Dorsolateral prefrontal cortex (tissue), 122 donors: ENCODE measurements at places on chromosomes 12 and 14.

- no peak for DNase-seq
Observed at GRCh38 chr14:65297744-65298143, 114.8 kb upstream of the FUT8 start.

DNA sequence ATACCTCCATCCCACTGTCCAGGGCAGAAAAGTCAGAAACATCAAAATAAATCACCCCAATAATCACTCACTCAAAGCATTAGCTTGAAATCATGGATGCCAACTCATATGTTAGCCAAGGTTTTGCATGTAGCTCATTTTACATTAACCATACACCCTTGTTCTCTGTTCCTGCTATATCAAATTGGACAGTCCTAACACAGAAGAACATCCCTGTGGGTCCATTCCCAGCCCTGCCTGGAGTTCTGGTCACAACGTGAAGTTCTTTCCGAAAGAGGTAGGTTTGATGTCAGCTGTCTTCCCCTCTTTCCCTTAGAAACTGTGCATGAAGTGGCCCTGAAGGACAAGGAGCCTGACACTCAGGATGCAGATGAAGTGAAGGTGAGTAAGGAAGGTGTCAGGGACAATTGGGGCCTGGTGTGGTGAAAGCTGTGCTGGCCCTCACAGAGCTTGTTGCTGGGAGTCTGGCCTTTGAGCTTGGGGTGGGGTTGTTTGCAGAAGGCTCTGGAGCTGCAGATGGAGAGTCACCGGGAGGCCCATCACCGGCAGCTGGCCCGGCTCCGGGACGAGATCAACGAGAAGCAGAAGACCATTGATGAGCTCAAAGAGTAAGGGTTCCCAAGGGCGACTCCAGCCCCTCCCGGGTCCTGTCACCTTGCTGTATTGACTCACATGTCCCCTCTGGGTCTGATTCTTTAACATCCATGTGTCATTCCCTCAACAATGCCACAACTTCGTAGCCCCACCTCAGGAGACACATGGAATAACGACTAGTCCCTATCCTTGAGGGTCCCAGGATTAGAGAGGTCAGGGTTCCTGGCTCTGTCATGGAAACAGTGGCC lies 15.0 kb upstream of the PIP4K2C start:
- no peak for DNase-seq

DNA sequence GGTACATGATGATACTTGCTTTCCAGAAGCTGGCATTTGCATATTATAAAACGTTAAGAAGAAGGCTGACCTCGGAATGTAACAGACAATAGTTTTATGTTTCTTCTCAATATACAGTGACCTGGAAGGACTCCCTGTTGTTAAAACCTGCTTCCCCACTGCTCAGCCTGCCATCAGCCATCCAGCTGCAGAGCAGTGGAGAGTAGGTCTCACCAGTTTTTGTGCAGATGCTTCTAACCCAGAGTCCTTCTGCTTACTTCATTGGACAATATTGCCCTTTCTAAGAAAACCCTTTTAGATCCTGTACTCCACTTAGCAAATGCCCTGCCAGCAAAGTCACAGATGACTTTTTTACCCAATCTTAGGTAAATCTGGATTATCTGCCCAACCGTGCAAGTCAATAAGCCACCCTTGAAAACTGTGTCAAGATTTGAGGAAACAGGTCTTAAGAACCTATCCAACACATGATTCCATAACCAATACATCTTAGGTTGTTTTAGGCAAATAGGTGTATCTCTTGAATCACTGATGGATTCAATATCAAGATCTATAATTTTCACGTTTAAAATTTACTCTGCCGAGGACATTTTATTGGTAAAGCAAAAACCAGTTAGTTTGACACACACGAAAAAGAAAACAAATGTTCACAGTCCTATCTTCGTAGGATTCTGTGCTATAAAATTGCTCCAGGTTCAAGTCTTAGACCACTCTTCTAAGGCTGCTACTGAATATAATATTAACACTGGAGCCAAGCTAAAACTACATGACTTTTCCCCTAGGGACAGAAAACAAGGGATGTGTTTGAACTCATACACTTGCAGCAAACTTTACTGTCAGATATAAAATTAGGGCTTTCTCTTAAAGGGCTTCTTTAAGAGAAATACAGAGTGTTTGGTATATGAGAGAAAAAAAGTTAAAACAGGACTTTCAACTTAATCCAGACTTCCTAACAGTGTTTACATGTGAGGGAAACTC lies 5.7 kb downstream of the PHLDA1 start:
- no peak for DNase-seq

- no peak for DNase-seq
Observed at GRCh38 chr12:45887544-45887943, 102.8 kb downstream of the SCAF11 start.

DNA sequence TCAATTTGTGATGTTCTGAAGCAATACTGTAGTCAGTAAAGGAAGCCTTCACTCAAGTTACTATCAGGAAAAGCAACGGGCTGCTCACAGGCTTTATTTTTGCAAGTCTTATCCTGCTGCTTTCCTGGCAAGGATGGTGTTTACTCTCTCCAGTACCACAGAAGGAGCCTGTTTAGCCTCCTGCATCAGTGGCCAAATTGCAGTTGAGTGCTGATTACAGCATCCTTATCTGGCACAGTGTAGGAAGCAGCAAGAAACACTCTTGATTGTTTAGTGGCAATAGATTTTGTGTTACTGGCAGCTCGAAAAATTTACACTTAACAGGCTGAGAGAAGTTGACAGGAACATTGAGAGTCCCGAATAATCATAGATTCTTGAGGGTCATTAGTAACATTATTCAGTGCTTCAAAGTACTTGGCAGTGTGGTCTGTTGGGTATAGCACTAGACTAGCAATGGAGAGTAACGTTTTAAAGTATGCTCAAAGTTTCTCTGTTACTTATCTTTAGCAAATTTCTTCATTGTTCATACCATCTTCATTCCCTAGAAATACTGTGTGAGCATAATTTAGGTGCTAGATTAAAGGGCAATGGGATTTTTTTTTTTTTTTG lies 11.7 kb downstream of the TULP3 start:
- DNase-seq, result peak; percentile 53

GRCh38 chr12:118418385-118419057 lies 42.2 kb downstream of the SUDS3 start:
- DNase-seq, result no peak

DNA sequence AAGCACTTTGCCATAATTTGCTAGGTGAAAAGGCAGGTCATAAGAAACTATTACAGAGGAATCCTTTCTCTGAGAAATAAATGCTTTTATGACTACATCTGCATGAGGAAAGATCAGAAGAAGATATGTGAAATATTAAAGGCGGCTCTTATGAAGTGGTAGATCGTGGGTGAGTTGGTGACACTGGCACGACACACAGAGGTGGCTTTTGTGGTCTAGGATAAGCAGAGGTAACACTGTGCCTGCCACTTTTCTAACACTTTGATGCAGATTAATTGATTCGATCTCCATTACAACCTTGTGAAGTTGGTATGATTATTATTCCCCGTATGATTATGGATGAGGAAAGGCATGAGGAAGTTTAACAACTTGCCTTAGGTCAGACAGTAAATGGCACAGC lies 60.0 kb upstream of the ELK3 start:
- DNase-seq, result no peak
